Calu3 (cell line): ENCODE measurements at places on chromosomes 16 and 17. TPM values are rescaled to one million over a fixed set of nuclear protein-coding genes. Genes with fewer than 3 reads are reported as not detected.

Gene CEP295NL
- 4.6 and 6.0 TPM in 2 replicates for total RNA-seq

Gene VMO1
- 0.59 TPM in 1 of 2 replicates, not detected in the other for total RNA-seq

- DNase-seq: no peak
These were observed 50.3 kb upstream of the CLEC3A start for GRCh38 chr16:77972062-77972392.

DNA sequence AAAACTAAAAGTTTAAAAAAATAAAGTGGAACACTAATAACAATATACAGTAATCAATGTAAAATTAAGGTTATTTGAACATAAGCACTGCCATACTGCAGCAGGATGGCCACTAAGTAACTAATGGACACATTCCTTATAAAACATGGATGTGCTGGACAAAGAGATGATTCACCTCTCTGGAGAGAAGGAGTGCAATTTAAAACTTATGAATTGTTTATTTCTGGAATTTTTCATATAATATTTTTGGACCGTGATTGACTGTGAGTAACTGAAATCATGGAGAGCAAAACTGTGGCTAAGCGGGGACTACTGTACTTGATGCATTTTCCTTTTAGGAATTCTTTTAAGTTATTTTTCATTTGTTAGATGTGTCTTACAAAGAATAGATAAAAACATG is 21.8 kb downstream of the CBFB start:
- DNase-seq: no peak

- peak; percentile 25 for DNase-seq
These were observed 14.6 kb upstream of the DHX8 start for GRCh38 chr17:43469145-43469544.

DNA sequence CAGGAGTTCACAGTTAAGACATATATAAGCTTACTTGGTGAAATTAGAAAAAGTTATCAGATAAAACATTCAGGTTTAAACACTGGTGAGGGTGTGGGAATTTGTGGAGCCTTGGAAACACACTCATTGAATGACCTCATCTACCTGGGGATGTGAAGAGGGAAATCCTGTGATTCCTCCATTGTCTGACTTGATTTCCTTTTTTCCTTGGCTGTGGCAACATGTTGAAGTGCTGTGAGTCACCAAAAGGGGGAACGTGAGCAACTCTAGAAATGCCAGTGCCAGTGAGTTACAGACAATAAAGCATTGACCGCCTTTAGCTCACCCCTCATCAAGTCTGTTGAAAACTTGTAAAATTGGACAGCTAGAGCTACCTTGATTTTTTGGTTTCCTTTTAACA is 1.8 kb downstream of the HMOX2 start:
- DNase-seq: peak; percentile 52

DNA sequence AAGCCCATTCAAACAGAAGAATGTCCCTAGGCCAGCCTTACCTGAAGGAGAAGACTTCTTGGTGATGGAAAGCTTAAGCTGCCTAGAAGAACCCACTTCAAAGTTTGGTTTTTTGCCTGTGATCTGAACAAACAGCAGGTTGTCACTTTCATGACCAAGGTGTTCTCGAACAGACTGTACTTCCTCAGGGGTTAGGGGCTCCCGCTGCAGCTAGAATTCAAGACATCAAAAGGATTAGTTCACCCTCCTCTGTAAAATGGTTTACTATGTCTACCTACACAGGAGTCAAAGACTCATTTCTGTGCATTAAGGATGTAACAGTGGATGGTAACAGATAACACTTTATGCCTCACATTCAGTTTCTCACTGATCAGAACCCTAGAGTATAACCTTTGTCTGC is 13.2 kb downstream of the CIAPIN1 start:
- DNase-seq: no peak

GRCh38 chr16:55035029-55035428 is 104.4 kb downstream of the IRX5 start:
- DNase-seq: peak; percentile 34

DNA sequence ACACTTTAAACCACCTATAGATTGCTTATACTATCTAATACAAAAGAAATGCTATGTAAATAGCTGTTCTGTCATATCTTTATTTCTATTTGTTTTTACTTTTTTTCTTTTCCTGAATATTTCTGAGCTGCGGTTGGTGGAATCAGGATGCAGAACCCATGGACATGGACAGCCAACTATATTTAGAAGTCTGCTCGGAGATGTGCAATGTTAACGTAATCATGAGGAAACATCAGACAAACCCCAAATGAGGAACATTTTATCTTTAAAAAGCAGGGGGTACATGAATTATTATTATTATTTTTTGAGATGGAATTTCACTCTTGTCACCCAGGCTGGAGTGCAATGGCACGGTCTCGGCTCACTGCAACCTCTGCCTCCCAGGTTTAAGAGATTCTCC is 31.4 kb upstream of the GHDC start:
- no peak for DNase-seq

DNA sequence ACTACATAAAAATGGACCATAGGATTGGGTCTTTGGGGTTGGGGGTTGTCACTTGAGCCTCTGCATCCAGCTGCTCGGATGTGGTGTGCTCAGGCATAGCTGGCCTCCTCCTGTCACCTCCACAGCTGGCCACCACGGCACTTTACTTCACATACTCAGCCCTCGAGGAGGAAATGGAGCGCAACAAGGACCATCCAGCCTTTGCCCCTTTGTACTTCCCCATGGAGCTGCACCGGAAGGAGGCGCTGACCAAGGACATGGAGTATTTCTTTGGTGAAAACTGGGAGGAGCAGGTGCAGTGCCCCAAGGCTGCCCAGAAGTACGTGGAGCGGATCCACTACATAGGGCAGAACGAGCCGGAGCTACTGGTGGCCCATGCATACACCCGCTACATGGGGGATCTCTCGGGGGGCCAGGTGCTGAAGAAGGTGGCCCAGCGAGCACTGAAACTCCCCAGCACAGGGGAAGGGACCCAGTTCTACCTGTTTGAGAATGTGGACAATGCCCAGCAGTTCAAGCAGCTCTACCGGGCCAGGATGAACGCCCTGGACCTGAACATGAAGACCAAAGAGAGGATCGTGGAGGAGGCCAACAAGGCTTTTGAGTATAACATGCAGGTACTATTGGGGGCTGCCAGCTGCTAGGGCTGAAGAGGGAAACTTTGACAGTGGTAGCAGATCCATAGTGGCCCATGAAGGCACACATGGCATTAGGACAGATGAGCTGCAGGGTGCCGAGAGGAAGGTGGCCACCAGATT is 30.8 kb downstream of the CDIP1 start:
- no peak for DNase-seq

GRCh38 chr16:79776243-79776847 is 175.8 kb upstream of the MAF start:
- DNase-seq: no peak

DNA sequence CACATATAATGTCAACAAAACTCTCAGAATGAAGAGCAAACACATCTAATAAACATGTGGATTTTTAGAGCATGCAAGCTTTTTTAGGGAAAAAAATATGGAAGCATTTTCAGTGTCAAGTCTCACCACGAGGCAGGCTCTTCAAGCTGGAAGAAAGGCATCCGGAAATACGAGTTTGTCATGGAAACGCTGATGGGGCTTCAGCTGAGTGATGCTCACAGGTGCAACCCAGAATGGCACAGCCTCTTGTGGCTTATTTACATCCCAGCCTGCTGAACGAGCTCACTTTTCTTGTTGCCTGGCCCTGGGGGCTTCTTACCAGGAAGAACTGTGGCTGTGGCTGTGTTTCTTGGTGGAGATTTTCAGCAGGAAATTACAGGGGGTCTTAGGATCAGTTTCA is 24.1 kb upstream of the DYNLL2 start:
- DNase-seq: no peak
